ENCODE measurements at places on chromosomes 16 and 17.

- DNase-seq, result no peak
These were observed 12.0 kb downstream of the EEF2K start for GRCh38 chr16:22217890-22218730.

DNA sequence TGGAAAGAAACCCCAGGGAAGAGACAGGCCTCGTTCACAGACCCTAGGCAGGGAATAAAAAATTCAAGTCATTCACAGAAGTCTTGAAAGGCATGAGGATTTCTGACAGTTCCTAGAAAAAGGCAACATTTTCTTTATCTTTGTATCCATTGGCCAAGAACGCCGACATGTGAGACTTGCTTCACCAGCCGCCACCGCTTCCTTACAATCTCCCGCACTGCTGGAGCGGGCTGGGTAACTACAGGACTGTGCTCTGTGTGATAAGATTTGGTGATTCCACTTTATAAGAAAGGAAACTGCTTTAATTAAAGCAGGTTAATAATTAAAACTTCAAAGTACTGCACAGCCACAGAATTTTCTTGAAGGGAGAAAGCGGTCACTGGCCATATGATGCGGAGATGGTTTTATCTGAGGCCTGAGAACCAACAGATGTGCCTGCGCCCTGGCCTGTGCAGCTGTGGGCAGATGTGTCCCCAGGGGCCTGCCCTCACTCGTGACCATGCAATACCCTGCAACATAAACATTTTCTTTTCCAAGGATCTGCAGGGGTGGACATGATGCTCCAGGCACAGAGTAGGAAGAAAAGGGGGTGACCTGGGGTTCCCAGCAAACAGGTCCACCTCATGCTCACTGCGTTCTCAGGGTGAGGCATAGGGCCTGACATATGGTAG is 13.0 kb upstream of the LGALS3BP start:
- DNase-seq, result no peak

DNA sequence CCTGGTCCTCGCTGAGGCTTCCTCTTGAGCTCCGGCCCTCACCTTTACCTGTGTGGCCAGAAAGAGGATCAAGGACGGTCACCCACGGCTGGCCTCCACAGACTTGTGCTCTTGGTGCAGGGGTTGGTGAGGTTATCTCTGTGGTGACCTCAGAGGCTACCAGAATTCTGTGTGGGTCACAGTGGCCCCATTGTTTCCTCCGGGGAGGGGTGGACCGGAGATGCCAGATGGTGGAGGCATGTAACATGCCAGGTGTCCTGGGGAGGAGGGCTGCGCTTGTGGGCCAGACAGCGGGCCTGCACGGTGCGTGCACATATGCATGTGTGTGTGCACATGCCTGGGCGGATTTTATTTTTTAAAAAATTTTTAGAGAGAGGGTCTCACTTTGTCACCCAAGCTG is 6.3 kb downstream of the SGCA start:
- no peak for DNase-seq

DNA sequence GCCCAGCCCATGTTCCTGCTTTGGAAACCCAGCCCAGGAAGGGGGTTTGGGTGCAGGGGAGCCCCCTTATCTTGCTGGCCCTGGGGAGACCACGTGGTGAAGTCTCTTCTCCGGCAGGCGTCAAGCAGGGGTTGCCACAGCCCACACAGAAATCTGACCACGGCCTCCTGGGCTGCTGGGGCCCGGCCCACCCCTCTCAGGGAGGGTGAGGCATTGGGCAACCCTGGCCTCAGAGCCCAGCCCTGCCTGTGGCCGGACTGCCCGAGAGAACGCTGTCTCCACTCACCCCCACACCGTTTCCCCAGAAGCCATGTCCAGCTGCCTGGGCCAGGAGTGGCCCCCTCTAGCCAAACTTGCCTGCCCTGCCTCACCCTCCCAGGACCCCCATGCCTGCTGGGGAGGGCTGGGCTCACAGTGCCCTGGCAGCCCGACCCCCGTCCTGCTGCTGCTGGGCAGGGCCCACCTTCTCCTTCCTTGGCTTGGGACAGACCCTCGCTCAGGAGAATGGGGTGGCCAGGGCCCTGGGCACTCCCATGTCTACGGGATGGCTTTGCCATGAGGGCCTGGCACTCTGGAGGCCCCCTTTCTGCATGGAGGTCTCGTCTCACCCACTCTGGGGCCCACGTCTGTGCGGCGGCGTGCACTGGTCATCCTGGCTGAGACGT is 6.7 kb downstream of the RPUSD1 start:
- DNase-seq, result no peak

- DNase-seq, result no peak
These were observed 54.4 kb upstream of the RCVRN start for GRCh38 chr17:9959377-9959981.

- no peak for DNase-seq
These were observed 3.5 kb upstream of the CES4A start for GRCh38 chr16:66984892-66985311.

DNA sequence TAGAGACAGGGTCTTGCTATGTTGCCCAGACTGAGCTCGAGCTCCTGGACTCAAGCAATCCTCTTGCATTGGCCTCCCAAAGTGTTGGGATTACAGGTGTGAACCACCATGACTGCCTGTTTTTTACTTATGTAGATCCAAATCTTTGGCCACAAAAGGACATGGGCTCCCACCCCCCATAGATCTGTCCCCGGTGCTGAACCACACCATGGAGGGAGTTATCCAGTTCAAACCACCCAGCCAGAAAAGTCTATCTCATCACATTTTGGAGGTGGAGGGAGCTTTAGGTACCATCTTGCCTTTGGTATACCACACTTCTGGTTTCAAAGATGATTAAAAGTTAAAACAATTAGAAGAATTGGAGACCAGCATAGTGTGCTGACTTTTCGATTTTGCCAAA is 26.2 kb downstream of the SHISA9 start:
- DNase-seq, result no peak

GRCh38 chr17:81207610-81208581 is 14.9 kb downstream of the CEP131 start:
- DNase-seq, result peak; percentile 14

- no peak for DNase-seq
These were observed 376 bp upstream of the STAC2 start for GRCh38 chr17:39225959-39226683.

GRCh38 chr17:50265690-50266315 is 8.5 kb upstream of the TMEM92 start:
- no peak for DNase-seq
